ENCODE measurements at places on chromosomes 11 and 22. TPM values are rescaled to one million over a fixed set of nuclear protein-coding genes. Genes with fewer than 3 reads are reported as not detected.

DNA sequence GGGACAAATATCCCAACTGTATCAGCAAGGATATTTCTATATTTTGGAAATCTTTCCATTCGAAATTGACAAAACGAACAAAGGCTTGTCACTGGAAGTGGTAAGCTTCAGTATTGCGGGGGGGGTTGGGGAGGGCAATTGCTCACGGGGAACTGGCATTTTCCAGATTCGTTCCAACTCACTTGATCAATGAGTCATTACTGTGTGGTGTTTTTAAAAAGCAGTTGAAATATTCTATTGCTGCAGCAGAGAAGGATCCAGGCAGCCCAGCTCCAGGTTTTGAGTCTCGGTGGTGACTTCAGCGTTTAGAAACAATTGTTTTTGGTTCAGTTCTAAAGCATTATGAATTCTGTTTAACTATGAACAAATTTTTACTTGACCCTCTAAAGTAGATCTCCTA lies 33.8 kb upstream of the FBLN1 start:
- H3K27ac ChIP-seq: no peak overlapping the region
- H3K4me3 ChIP-seq: no peak overlapping the region
- H3K4me1 ChIP-seq: no peaks in the 10 kb centered on the region
- H3K27me3 ChIP-seq: no peaks in the 10 kb centered on the region
- DNase-seq: no peak
- no peaks in the 10 kb centered on the region for H3K36me3 ChIP-seq

DNA sequence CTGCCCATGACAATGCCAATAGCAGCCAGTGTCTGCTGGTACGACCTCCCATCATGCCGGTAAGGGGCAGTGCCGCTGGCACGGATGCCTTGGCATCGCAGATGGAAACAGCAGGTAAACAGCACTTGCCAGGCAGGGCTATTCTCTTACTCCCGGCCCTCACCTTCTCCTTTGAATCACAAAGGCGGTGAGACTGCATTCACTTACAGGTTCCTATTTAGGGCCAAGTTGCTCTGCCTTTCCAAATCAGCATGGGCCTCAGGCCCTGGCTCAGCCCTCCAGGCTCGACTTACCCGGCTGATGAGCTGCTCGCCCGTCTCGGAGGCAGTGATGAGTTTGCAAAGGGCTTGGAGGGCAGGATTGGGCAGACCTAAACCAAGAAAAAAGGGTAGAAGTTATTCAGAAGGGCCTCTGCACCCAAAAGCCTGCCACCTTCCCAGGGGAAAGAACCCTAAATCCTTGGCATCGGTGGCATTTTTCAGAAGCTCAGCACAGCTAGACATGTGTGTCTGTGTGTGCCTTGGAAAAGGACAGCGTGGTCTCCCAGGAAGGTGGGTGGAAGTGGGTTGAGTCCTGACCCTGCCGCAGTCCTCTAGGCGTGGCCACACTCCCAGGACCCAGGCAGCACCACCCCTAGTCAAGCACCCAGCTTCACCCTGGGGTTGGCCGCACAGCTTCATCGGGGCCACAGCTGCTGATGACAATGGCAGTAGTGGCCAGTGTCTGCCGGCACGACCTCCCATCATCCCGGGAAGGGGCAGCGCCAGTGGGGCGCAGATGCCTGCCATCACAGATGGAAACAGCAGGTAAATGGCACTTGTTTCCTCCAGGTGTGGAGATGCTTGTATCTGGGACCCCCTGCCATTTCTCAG lies 73.5 kb upstream of the PITPNB start:
- no peaks in the 10 kb centered on the region for H3K4me1 ChIP-seq
- no peaks in the 10 kb centered on the region for H3K36me3 ChIP-seq
- no peak overlapping the region for H3K27ac ChIP-seq
- no peaks in the 10 kb centered on the region for H3K27me3 ChIP-seq
- no peak for DNase-seq

- DNase-seq: no peak
- no peak overlapping the region for H3K4me3 ChIP-seq
- H3K36me3 ChIP-seq: no peaks in the 10 kb centered on the region
- H3K27ac ChIP-seq: no peak overlapping the region
- no peaks in the 10 kb centered on the region for H3K27me3 ChIP-seq
Observed at GRCh38 chr11:30344085-30344484, 21.2 kb downstream of the ARL14EP start.

DNA sequence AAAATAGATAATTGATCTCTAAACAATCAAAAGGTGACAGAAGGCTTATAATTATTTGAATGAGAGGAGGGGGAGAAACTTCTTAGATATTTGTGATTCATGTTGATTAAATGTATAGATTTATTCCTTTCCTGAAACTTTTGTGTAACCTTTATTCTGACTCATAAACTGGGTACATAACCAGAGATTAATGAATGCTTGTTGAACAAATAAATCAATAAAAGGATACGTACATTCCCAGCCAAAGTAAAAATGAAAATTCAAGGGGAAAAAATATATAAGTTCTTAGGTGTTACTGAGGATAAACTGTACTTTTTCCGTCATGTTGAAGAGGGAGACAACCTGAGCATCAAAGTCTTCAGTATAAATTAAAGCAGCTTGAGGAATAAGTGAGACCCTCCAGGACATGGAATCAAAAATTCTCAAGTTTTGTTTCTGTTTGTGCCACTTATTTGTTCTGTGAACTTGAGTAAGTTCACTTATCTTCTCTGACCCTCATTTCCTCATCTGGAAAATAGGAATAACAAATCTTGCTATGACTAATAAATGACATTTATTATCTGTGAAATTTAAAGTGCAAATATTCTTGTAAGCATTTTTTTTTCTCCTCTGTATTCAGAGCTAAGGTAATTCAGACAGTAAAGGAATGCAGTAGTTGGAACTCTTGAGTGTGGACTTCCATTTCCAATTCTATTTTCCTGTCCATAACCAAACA lies 195.4 kb downstream of the METTL15 start:
- DNase-seq: no peak
- no peak overlapping the region for H3K4me3 ChIP-seq
- no peak overlapping the region for H3K27ac ChIP-seq
- peaks cover 4% of the 10 kb centered on the region for H3K36me3 ChIP-seq
- H3K27me3 ChIP-seq: no peaks in the 10 kb centered on the region
- no peaks in the 10 kb centered on the region for H3K4me1 ChIP-seq

DNA sequence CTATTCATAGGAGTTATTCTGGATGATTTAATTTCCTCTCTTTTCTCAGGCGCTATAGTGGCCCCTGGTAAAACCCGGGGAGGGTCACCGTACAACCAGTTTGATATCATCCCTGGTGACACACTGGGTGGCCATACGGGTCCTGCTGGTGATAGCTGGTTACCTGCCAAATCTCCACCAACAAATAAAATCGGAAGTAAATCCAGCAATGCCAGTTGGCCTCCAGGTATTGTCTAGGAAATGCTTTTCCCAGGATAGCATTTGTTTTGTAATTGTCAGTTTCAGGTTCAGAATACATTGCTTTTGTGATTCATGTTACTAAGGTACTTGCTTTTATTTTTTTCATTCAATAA lies 35.6 kb upstream of the ADSL start:
- peaks cover 77% of the 10 kb centered on the region for H3K36me3 ChIP-seq
- peaks cover 4% of the 10 kb centered on the region for H3K4me1 ChIP-seq
- H3K27ac ChIP-seq: peak overlapping the region; percentile 72
- no peak for DNase-seq
- no peak overlapping the region for H3K4me3 ChIP-seq
- no peaks in the 10 kb centered on the region for H3K27me3 ChIP-seq

DNA sequence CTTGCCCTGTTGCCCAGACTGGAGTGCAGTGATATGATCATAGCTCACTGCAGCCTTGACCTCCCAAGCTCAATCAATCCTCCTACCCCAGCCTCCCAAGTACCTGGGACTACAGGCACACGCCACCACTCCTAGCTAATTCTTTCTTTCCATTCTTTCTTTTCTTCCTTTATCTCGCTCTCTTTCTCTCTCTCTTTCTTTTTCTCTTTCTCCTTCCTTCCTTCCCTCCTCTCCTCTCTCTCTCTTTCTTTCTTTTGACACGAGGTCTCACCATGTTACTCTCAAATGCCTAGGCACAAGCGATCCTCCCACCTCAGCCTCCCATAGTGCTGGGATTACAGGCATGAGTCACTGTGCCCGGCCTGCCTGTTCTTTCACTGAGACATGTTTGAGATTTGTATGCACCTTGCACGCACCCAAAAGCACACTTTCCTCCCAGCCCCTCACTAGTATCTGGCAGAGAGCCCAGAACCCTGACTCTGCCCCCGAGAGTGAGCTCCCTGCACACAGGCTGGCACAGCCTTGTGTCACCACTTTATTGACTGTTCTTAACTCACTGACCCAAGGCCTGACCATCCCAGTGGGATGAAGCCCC lies 56.8 kb downstream of the CD6 start:
- peak; percentile 21 for DNase-seq
- no peaks in the 10 kb centered on the region for H3K4me1 ChIP-seq
- no peak overlapping the region for H3K27ac ChIP-seq
- no peaks in the 10 kb centered on the region for H3K36me3 ChIP-seq
- peaks cover 4% of the 10 kb centered on the region for H3K27me3 ChIP-seq

DNA sequence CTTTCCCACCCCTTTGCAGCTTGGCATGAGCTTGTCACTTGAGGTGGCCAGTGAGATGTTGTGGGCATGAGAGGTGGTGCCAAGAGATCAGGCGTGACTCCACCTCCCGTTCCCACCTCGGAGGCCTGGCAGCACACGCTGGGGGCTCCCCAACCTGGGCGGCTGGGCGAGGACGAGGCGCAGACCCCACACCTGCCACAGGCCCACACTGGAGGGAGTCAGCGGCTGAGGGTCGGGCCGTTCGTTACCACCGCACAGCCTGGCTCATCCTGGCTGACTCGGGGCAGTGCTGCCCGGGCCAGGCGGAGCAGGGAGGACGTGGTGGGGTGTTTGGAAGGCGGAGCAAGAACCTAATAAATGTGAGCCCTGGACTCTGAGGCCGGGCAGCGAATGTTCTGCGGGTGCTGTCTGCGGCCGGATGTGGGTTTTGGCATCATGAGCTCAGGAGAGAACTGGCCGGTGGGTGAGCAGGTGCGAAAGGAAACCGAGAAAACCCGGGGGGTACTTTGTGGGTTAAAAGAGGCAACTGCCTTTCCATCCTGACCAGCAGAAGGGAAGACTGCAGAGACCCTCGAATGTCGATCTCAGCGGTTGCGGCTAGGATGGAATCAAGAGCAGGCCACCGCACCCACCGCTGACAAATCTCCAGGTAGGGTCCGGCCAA lies 10.2 kb upstream of the IFITM3 start:
- H3K36me3 ChIP-seq: no peaks in the 10 kb centered on the region
- peak; percentile 70 for DNase-seq
- H3K27me3 ChIP-seq: no peaks in the 10 kb centered on the region
- no peak overlapping the region for H3K4me3 ChIP-seq
- H3K4me1 ChIP-seq: peaks cover 20% of the 10 kb centered on the region

DNA sequence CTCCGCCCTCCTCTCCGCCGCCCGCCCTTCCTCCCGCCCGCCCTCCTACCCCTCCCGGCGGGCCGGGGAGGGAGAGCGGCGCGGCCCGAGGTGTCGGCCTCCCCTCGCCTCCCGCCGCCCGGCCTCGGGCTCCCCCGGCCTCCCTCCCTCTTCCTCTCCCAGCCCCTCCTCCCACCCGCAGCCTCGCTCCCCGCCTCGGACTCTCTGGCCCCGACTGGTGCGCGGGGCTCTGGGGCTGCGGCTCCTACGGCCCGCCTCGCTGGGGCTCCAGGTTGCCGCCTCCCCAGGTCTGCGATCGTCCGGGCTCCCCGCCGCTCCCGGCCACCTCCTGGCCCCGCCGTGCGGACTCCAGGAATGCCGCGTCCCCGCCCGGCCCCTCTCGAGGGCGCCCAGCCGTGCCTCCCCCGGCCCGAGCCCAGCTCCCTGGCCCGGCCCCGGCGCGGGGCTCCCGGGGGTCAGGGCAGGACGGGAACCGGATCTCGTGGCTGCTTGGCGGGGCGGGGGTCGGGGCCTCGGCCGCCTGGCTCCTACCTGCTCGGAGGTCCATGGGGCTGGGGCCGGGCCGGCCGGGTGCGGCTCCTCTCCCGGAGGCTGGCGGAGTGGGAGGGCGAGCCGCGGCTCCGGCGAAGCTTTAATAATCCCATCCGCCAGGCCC lies at the start of gene CLCF1:
Gene CLCF1 (minus strand): TSS at position 606 of the 655 bp plus-strand sequence. CDS start 59 bp downstream, at position 547.
- peak within 1 kb of the TSS; percentile 95 for H3K27ac ChIP-seq
- H3K27me3 ChIP-seq: no peaks in the 10 kb centered on the region
- H3K4me3 ChIP-seq: peak within 1 kb of the TSS; percentile 78
- peak; percentile 77 for DNase-seq
- peaks cover 47% of the 10 kb centered on the region for H3K4me1 ChIP-seq

DNA sequence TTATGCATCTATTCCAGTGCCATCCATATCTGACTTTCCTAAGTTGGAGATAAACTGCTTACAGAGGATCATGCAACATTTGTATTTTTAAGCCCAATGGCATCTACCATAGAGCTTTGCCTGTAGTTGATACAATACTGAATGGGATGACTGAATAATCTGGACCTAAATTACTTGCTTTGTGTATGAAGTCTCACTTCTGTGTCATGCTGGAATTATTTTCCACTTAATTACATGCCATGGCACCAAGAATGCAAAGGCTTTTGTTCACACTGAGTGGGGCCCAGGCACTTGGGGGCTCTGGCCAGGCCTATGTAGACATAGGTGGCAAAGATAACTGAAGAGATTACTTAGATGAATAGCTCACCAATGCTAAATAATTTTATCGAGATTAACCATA lies 51.6 kb downstream of the OPCML start:
- no peaks in the 10 kb centered on the region for H3K36me3 ChIP-seq
- no peaks in the 10 kb centered on the region for H3K4me1 ChIP-seq
- H3K27ac ChIP-seq: no peak overlapping the region

DNA sequence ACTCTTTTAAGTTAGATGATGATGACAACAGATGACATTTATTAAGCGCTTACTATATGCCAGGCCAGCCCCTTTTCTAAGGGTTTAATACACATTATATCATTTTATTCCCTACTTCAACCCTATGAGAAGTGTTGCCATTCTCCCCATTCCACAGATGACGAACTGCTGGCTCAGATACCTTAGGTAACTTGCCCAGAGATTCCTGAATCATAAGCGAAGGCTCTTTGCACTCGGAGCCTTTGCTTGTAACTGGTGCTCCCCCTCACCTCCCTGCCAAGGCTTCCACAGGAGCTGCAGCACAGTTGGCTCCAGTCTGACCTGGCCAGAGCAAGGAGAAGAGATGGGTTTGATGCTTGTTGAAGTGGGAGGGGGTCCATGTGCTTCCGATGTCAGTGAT lies 43.0 kb downstream of the DBX1 start:
- H3K27me3 ChIP-seq: no peaks in the 10 kb centered on the region
- H3K4me3 ChIP-seq: no peak overlapping the region
- H3K4me1 ChIP-seq: peaks cover 7% of the 10 kb centered on the region
- peaks cover 6% of the 10 kb centered on the region for H3K36me3 ChIP-seq

- H3K27ac ChIP-seq: peak overlapping the region; percentile 56
- H3K4me1 ChIP-seq: peaks cover 11% of the 10 kb centered on the region
- H3K4me3 ChIP-seq: no peak overlapping the region
- H3K36me3 ChIP-seq: no peaks in the 10 kb centered on the region
Observed at GRCh38 chr11:67998150-67999045, 5.5 kb downstream of the UNC93B1 start.

GRCh38 chr22:28999919-29000556 lies 61.6 kb downstream of the C22orf31 start:
- no peaks in the 10 kb centered on the region for H3K27me3 ChIP-seq
- H3K4me3 ChIP-seq: no peak overlapping the region
- H3K27ac ChIP-seq: no peak overlapping the region

The CARD16 gene
- total RNA-seq: 34.0 TPM

The PACS1 gene
- 35.9 TPM for total RNA-seq

The ZBTB16 gene
- 108 TPM for total RNA-seq

The OR6A2 gene
- total RNA-seq: not detected

The MFNG gene
- 18.0 TPM for total RNA-seq

The PLEKHA7 gene
- total RNA-seq: 109 TPM

The PNPLA3 gene
- total RNA-seq: not detected

The ARCN1 gene
- 80.3 TPM for total RNA-seq
